Mucosa of descending colon (tissue), 3 donors: ENCODE measurements at places on chromosomes 11 and 22.

DNA sequence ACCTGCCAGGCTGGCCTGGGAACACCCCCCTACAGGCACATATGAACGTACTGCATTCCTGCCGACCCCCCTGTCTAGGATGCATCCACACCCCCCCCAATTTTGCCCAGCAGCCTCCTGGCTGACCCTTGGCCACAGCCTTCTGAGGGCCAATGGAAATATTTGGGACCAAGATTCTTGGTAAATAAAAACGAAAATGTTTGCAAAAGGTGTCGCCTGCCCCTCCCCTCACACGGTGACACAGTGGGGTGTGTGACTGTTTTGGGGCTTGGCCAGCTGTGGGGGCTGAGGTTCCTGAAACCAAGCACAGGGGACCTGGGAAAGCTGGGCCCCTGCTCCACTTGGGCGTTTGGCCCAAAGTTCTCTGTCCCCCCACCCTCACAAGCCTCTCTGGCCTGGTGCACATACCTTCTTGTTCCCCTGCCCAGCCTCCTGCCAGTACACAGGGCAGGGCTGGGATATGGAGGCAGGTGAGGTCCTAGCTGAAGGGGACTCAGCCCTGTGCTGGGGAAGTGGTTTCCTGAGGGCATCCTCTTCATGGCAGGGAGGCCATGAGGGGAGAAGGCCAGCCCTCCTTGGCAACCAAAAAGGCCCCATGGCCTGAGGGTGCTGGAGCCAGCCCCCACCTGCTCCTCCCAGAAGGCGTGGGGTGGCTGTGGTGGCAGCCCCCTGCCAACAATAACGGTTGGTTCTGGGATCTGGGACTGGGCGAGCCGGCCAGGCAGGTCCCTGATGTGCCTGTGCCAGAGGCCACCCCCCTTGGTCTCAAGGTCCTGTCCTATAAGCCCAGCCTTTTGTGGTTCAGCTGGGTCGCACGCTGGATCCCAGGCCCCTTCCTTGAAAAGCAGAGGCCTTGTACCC lies 2.1 kb upstream of the CRACR2B start:
- peak; percentile 71 for DNase-seq

DNA sequence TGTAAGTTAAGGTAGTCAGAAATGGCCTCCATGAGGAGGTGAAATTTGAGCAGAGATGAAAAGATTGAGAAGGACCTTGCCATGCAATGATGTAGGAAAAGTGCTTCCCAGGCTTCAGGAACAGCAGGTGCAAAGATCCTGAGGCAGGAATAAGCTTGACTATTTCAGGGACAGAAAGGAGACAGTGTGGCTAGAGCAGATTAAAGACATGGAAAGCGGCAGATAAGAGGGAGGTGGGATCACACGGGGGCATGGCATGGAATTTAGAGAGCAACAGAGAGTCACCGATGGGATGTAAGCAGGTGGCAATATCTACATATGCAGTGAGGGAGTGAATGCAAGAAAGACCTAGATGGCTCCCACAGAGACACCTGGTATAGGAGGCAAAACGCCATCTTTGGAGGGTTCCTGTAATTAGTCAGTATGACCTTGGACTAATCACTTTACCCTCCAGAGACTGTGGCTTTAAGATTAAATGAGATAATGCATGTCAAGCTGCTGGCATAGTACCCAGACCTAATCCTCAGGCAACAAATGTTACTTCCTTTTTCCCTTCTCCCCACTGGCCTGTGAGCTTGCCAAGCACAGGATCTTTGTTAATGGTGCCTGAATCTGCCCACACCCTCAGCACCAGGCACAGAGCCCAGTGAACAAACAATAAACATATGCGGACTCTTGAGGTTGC lies 24.6 kb upstream of the ACER3 start:
- peak; percentile 73 for DNase-seq

- peak; percentile 45 for DNase-seq
These were observed 3.6 kb downstream of the DUSP8 start for GRCh38 chr11:1568441-1568911.

- no peak for DNase-seq
These were observed 57.2 kb downstream of the NAV2 start for GRCh38 chr11:19769820-19770219.

- DNase-seq = no peak
These were observed 8.2 kb downstream of the DPF2 start for GRCh38 chr11:65341856-65342255.

GRCh38 chr11:99376463-99376862 lies 355.7 kb downstream of the CNTN5 start:
- no peak for DNase-seq
